ENCODE measurements at places on chromosomes 6 and 20.
A peak's percentile ranks its signal among the peaks of the same experiment; 100 is the strongest.

DNA sequence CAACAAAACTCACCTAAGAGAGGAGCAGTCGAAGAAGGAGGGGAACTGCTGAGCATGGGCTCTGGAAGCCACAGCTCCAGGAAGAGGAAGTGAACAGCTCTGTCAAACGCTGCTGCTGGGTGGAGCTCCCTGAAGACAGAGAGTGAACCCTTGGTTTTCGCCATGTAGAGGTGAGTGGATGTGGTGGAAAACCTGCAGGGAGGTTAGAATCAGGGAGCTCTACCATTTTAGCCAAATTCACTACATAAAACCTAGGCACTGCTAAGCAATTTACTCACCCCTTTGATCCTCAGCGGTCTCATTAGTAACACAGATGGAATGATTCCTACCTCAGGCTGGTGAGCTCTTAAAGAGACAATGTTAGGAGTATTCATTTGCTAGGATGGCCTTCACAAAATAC is 19.4 kb upstream of the TFAP2A start:
- no peak for DNase-seq

DNA sequence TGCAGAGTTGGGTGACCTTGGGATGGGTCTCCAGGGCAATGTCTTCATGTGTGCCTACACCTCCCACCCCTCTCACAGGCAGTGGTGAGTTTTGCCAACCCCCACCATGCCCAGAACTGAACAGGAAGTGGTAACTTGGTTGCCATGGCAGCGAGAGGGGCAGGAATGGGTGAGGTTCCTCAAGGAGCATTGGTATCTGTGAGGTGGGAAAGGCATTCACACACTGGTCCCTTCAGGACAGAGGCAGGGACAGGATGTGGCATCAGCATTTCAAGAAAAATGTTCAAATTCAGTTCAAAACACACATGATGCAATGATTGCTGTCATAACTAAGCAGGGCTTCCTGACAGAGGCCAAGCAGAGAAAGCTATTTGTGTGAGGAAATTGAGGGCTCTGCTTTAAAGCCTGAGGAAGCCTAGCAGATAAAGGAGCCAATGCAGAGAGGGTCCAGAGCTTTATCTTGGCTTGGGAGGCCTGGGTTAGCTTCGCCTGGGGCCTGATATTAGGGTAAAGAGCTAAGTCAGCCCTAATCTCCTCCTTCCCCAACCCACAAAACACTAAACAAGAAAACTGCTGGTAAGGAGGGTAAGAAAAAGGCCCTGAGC is 551 bp downstream of the TREML2 start:
- no peak for DNase-seq

GRCh38 chr6:154611241-154611640 is 100.8 kb upstream of the CNKSR3 start:
- DNase-seq: no peak

GRCh38 chr20:62793757-62794006 is 2.6 kb upstream of the MRGBP start:
- DNase-seq: no peak

DNA sequence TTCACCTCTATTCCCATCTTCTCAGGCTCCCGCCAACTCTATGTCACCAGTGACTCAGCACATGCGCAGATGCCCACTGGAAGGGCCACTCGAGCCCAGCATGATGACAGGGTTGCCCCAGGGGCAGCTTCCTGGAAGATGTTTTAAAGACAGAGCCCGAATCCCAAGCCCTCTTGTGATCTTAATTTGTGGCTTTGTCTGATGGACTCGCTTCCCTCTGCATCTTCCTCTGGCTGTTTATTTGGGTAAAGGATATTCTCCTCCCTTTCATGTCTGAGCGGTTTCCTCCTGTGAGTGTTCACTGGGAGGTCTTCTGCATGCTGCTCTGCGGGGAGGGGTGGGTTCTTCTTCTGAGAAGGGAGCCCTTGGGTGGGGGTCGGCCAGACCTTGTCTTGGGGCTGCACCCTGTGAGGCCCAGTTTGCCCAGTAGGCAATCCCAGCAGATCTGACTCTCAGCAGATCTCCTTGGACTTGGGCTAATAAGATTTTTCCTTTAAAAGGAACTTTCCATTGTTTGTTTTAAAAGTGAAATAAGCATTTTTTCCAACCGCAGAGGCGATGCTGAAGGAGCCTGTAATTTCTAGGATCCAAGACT is 401.0 kb downstream of the CDC5L start:
- no peak for DNase-seq

- no peak for DNase-seq
Measured at GRCh38 chr6:1144842-1145767, 166.8 kb upstream of the FOXQ1 start.

- no peak for DNase-seq
Measured at GRCh38 chr6:11869672-11870340, 91.2 kb upstream of the ADTRP start.

- DNase-seq: no peak
Measured at GRCh38 chr20:21437248-21437647, 39.9 kb upstream of the NKX2-4 start.

- DNase-seq: no peak
Measured at GRCh38 chr6:11168091-11168635, 56.6 kb upstream of the ERVFRD-1 start.

DNA sequence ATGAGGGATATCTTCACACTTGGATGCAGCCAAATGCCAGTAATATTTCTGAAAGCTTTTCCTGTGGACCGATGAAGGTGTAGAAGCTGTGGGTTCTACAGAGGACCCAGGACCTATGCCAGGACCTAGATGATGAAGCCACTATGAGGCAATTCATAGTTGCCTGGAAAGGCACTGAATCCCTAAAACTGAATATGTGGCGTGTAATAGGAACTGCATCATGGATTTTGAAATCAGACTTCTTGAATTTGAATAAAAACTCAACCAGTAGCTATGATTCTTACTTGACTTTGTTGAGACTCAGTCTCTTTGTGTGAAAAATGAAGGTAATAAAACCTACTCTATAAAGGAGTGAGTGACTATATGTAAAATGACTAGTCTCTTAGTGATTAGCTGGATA is 89.9 kb upstream of the SGK1 start:
- no peak for DNase-seq

DNA sequence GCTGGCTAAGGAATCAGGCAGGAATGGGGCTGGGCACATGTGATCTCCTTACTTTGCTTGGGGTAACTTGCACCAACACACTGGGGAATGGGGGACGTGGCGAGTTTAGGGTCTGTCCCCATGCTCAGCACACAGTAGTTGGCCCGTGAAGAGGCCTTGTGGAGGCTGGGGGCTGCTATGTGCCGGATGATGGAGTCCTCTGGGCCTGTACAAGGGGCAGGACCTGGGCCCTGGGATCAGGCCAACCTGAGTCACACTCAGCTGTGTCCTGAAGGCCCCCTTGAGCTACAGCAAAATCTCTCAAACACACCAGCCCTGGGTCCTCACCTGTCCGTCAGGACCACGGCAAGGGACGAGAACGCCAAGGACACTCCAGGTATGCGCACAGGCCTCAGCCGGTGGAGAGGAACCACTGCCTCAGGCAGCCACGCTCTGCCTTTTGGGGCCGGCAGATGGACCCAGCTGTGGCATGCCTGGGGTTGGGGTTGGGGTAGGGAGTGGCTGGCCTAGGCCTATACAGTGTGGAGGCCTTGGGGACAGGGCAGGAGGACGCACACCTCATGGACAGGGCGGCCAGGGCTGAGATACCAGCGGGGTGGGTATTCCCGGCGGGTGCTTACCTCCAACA is 11.1 kb downstream of the UCKL1 start:
- no peak for DNase-seq

GRCh38 chr6:54074578-54075195 is 36.6 kb upstream of the MLIP start:
- DNase-seq: no peak

- DNase-seq: no peak
Measured at GRCh38 chr6:168369786-168370185, 50.2 kb upstream of the DACT2 start.

- peak; percentile 90 for DNase-seq
Measured at GRCh38 chr6:165774903-165775601, 112.0 kb upstream of the PDE10A start.

DNA sequence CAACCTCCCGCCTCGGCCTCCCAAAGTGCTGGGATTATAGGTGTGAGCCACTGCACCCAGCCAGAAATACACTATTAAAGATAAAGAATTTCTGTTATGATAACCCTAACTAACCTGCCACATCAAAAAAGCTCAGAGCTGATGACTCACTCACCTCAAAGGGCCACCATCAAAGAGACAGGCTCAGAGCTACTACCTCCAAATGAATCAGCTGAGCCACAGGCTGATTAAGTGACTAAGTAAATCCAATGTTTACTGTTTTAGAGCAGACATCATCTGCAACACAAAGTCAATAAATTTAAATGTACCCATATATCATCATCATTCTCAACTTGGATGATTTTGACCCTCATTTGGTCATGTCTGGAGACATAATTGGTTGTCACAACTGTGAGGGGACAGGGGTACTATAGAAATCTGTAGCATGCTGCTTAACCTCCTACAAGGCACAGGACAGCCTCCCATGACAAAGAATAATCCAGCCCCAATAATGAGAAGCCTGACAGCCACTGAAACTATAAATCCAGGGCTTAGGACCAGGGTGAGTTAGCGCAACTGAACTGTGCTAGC is 106.5 kb downstream of the ATP9A start:
- DNase-seq: no peak

DNA sequence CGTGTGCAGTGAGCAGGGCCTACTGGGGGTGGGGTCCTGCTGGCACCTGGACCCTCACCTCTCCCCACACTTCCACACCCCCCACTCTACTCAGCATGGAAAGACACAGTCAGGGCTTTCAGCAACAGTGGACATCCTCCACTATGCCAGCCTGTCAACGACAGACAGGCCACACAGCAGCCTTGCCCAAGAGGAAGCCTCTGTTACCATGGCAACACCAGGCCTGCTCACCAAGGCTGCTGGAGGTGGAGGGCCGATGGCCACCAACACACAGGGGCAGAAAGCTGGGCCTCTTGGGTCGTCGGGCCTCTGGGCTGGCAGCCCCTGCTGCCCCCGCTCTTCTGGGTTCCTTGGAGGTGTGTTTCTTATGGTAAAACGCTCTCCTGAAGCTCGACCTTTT is 13.6 kb downstream of the BNIP5 start:
- DNase-seq: no peak

- DNase-seq: no peak
Measured at GRCh38 chr20:49283703-49284625, 6.1 kb upstream of the ZNFX1 start.

DNA sequence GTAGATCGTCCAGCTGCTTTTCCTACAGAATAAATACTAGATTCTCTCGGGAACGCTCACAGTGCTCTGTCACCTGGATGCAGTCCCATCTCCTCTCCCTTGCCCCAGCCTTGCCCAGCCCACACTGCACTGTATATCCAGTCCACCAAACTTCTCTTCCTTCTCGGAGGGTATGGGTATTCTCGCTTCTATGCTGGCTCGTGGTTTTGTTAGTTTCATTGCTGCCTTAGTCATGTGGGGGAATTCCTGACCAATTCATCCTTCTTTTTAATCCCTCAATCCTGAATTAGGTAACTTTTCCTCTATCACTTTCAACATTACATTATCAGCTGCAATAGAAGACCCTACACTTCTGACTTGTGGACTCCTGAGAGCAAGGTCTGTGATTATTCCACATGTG is 252.4 kb downstream of the GMDS start:
- no peak for DNase-seq

GRCh38 chr6:112281821-112282615 is 27.7 kb upstream of the LAMA4 start:
- DNase-seq: no peak

DNA sequence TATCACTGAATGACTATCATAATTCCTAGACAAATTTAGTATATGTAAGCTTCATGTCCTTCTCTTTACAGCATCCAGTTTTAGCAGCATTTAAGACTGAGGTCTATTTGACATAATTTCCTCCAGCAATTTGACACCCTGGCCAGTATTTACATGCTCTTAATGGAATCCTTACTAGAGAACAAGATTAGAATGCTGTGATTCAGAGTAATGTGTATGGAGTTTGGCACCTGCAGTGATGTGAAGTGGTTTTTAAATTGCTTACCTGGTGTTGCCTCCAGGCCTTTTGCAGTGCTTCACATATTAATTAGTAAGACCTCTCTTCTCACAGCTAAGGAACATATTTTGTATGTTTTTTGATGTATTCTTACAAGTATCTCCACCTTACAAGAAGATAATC is 9.8 kb downstream of the NKX2-4 start:
- peak; percentile 19 for DNase-seq

- no peak for DNase-seq
Measured at GRCh38 chr6:161772176-161772575, 498.3 kb upstream of the AGPAT4 start.

- no peak for DNase-seq
Measured at GRCh38 chr6:128727500-128727899, 155.4 kb upstream of the LAMA2 start.

GRCh38 chr6:97775012-97775411 is 492.0 kb upstream of the MMS22L start:
- no peak for DNase-seq

DNA sequence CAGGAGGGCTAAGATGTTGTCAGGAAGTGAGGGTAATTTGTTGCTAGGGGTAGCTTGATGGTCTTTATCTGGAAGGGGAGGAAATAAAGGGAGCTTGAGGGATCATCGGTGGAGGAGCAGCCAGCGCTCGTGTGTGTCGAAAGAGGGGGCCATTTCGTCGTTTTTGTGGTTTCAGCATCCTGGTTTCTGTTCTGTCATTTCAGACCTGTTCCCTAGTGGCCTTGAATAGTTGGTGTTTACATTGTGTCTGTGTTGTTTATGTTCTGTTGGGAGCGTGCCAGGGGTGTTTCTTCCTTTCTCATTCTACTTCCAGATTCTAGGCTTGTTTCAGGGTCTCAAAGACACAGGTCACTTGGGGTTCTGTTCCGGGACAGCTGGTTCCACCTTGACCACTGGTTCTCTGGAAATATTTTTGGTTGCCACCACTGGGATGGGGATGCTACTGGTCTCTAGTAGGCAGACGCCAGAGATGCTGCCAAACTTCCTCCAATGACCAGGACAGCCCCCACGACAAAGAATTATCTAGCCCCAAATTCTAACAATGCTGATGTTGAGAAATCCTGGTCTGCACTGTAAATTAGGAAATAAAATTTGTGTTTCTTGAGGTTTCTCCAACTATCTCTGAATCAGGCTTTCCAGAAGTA is 113.9 kb upstream of the NAA20 start:
- DNase-seq: peak; percentile 35

DNA sequence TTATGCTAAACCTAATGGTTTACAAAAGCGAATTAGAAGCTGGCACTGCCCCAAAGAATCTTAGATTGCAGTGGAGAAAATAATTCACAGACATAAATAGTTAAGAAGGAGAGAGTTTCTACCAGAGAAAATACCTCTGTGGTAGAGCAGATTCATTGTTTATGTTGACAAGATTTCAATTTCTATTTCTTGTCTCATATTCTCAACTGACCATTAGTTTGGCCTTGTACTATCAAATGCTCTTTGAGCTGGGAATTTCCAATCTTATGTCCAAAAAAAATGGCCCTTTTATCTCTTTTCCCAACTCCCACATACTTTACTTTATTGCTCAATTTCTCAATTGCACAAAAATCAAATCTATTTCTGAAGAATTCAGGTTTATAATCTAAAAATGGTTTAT is 804.1 kb upstream of the CITED2 start:
- no peak for DNase-seq

- DNase-seq: no peak
Measured at GRCh38 chr20:59120919-59121318, 42.7 kb upstream of the ZNF831 start.

- no peak for DNase-seq
Measured at GRCh38 chr6:149335924-149336608, 18.6 kb downstream of the TAB2 start.

- no peak for DNase-seq
Measured at GRCh38 chr6:30873137-30873640, 11.1 kb upstream of the DDR1 start.

GRCh38 chr6:145490068-145490467 is 245.3 kb downstream of the EPM2A start:
- no peak for DNase-seq

GRCh38 chr6:132511210-132511830 is 1.6 kb downstream of the STX7 start:
- no peak for DNase-seq

Data from NCI-H510A treated with DMSO at 0.1 percent for 48 hours (cell line).